NCI-H345 (cell line): ENCODE measurements at places on chromosomes 3 and 15.
A peak's percentile ranks its signal among the peaks of the same experiment; 100 is the strongest.

- no peak for DNase-seq
These were observed 6.2 kb downstream of the HDC start for GRCh38 chr15:50259276-50259675.

DNA sequence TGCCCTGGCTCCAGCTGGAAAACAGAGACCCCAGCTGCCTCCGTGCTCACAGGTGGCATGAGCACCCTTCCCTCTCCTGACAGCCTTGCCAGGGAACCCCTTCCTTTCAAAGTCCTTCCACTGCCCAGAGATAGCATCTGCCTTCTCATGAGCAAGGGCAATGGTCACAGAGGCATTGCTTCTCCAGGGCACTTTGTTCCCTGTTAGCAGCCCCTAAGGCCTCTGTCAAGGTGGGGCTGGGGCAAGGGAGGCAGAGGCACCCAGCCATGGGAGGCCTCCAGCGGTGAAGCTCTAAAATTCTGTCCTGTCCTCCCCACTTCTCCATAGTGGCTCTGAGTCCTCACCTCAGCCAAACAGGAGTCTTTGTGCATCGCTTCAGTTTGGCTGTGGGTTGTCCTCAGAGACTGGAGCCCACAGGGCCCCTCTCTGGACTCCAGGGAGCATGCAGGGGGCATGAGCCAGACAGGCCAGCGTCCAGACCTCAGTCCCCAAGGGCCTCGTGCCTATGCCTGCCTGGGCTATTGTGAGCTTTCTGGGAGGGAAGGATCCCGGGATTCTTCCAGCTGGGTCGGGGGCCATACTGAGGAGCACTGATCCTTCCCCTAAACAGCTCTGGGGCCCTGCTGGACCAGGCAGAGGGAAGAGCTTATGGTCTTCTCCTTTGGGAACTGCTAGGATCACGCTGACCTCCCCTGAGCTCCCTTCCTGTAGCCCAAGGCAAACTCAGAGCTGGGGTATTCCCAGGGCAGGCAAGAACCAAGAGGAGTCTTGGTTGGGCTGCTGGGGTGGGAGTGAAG, 106.6 kb downstream of the DNAJB8 start:
- no peak for DNase-seq

- DNase-seq, result no peak
These were observed 68.5 kb upstream of the PTX3 start for GRCh38 chr3:157368171-157368570.

DNA sequence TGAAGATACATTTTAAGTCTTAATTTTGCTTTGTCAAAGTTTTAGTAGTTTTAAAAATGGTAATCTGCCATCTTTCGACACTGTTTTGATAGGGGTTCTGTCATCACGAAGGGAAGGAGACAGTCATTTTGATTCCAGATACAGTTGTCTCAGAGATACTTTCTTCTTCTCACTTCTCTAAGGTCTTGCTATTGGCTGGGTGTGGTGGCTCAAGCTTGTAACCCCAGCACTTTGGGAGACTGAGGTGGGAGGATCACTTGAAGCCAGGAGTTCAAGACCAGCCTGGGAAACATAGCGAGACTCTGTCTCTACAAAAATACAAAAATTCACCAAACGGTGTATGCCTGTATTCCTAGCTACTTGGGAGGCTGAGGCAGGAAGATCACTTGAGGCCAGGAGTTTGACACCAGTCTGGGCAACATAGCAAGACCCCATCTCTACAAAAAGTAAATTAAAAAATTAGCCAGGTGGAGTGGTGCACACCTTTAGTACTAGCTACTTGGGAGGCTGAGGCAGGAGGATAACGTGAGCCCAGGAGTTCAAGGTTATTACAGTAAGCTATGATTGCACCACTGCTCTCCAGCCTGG, 3.3 kb downstream of the RAB8B start:
- DNase-seq, result no peak

DNA sequence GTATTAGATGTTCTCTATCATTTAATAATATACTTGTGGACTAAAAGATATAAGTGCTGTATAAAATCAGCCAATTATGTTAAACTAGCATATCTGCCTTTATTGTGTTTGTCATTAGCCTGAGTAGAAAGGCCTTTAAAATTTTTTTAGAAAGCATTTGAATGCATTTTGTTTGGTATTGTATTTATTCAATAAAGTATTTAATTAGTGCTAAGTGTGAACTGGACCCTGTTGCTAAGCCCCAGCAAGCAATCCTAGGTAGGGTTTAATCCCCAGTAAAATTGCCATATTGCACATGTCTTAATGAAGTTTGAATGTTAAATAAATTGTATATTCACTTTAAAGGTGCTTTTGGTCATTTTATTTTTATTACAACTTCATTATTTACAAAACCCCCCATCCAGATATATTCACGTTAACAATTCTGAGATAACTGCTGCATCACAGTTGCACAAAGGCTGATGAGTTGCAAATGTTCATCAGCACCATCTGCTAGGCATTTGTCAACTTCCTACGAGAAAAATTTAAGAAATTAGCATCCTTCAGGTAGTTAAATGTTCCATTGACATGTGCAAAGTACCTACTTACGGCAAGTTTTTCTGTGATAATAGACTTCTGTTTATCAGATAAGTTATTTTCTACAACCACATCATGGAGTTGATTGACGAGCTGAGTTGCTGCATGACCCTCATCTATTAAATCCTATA, 6.3 kb downstream of the EIF4A2 start:
- DNase-seq, result no peak

GRCh38 chr3:105367063-105367405, 325 bp downstream of the ALCAM start:
- DNase-seq, result peak; percentile 40

DNA sequence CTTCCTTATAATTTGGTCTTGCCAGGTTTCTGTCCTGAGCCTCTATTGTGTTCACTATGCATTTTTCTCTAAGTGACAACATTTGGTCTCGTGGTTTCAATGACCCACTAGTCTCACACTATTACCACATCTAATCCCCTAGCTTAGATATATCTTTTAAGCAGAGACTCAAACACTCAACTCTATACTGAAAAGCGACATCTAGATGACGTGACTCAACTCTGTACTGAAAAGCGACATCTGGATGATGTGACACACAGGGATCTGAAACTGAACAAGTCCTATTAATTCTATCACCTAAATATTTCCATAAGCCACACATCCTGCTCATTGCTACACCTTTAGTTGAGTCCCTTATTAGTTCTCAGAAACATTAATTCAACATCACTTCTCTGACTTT, 141.7 kb upstream of the MBNL1 start:
- DNase-seq, result no peak

GRCh38 chr15:68618394-68618793, 39.6 kb downstream of the CORO2B start:
- peak; percentile 7 for DNase-seq

- no peak for DNase-seq
These were observed 269.2 kb upstream of the GOLIM4 start for GRCh38 chr3:168364967-168365366.

GRCh38 chr15:98070137-98070536, 109.6 kb downstream of the ARRDC4 start:
- no peak for DNase-seq

DNA sequence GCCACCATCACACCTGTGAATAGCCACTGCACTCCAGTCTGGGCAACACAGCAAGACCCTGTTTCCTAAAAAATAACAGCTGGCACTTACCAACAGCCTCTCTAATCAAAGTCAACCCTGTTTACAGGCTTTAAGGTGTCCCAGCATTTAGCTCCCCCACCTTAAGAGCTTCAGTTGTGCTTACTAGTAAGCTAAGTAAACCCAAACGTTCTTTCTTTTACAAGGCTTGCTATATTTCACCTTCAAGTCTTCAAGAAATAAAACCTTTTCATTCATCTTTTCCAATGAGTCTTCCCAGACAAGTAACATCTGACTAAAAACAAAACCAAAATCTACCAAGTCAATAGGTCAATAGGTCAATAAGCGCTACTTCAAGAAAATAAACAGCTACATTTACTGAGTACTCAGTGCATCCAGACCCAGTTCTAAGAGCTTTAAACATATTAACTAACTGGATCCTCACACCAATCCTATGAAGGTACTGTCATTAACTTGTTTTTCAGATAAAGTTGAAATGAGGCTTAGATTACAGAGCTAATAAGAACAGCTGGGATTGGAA, 62.4 kb downstream of the PBRM1 start:
- no peak for DNase-seq

- no peak for DNase-seq
These were observed 46.6 kb upstream of the GOLGA8J start for GRCh38 chr15:30036036-30036703.

DNA sequence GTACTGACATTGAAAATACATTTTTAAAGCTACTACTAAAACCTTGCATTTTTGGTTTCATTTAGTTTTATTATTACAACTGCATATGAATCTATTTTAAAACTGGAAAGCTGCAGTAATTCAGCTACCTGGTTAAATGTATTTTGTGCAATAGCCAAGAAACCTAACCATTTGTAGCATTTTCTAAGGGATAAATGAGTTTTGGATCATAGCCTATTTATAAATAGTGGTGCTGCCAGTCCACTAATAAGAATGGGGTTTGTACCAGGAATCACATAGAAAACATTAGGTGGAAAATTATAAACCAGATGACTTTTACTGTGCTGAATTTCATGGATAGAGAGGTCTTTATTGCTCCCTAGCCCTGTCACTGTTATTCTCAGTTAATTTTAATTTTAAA, 454.7 kb downstream of the DIPK2A start:
- no peak for DNase-seq

GRCh38 chr3:71972031-71972430, 187.1 kb upstream of the PROK2 start:
- peak; percentile 26 for DNase-seq

- DNase-seq, result no peak
These were observed 157.7 kb downstream of the CGGBP1 start for GRCh38 chr3:87901141-87901540.
